ENCODE measurements at places on chromosomes 2 and 18.

DNA sequence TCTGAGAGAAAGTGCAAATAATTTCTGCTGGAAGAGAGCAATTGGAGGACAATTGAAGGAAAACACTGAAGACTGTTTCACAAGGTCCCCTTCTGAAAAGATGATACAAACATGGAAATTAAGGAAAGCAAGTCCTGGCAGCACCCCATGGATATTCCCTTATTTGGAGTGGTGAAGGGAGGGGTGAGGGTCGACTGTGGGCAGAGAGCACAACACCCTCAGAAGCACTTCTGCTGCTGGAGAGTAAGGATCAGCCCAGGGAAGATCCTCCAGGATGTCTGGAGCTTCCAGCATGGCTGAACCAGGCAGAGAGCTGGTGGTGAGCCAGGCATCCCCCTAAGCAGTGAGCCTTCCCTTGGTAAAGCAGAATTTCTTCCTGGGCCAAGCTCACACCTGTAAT, 54.7 kb downstream of the LINC00305 start:
- DNase-seq = no peak

DNA sequence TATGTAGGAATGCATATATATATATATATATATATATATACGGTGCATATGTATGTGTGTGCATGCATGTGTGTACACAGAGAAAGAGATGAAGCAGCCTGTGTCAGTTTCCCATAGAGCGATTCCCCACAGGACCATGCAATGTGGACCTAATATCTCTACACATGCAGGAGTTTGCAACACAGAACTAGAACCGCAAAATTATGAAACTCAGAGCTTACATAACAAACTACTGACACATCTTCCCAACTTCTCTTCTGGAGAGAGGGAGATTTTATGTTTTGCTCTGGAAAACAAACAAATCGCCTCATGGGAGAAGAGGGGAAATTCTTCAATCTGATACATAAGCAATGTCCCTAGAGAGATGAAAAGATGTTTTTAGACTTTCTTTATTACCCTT, 377.2 kb downstream of the LRATD1 start:
- DNase-seq = no peak

GRCh38 chr2:101255501-101255900, 2.8 kb downstream of the CNOT11 start:
- DNase-seq = no peak

GRCh38 chr2:174322149-174322548, 12.6 kb upstream of the SP9 start:
- no peak for DNase-seq

- DNase-seq = no peak
These were observed 16.8 kb upstream of the SRBD1 start for GRCh38 chr2:45627911-45628310.

Data from WERI-Rb-1 (cell line).